DND-41 (cell line): ENCODE measurements at places on chromosomes 5 and 9.
A peak's percentile ranks its signal among the peaks of the same experiment; 100 is the strongest.

GRCh38 chr9:123299558-123300126 is 31.3 kb upstream of the STRBP start:
- H3K4me3 ChIP-seq = no peak overlapping the region
- H3K27ac ChIP-seq = no peak overlapping the region
- H3K4me1 ChIP-seq = no peaks in the 10 kb centered on the region
- no peaks in the 10 kb centered on the region for H3K36me3 ChIP-seq

DNA sequence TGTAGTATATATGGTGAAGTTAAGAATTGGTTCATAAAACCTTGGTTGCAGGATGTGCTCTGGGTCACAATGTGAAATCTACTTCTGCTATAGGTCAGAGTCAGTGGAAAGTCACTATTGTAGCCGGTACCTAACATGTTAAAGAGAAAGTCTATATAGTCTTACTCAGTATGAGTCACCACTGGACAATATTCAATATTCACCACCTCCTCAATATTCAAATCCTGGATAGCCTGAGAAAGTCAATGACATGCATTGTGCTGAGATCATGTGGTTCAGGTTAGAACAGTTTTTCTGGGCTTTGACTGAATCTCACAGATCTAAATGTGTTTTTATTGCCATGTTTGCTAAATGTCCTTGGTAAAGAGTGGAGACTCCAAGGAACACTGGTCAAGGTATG is 108.8 kb downstream of the HMHB1 start:
- no peak for DNase-seq
- H3K36me3 ChIP-seq = no peaks in the 10 kb centered on the region
- H3K27me3 ChIP-seq = no peaks in the 10 kb centered on the region
- H3K27ac ChIP-seq = no peak overlapping the region

DNA sequence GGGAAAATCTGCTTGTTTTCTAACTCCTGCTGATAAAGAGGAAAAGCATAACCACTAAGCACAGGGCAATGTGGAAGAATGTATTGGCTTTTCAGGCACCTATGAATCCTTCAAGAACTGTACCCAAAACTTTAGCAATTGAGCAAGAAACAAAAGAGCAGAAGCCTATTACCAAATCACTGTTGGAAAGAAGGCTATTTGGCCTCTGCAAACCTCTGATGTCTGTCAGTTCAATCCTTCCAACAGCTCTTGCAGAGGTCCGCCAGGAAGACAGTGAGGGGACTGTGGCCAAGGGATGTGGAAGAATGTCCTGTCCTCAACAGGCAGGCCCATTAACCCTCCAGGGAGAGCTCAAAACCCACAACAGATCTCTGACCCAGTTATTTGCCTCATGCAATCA is 328.6 kb downstream of the ENC1 start:
- H3K27ac ChIP-seq = no peak overlapping the region
- H3K4me1 ChIP-seq = no peaks in the 10 kb centered on the region
- H3K36me3 ChIP-seq = no peaks in the 10 kb centered on the region
- DNase-seq = no peak
- no peaks in the 10 kb centered on the region for H3K27me3 ChIP-seq
- no peak overlapping the region for H3K4me3 ChIP-seq

- peak overlapping the region; percentile 72 for H3K27ac ChIP-seq
- DNase-seq = peak; percentile 61
- no peaks in the 10 kb centered on the region for H3K36me3 ChIP-seq
- H3K4me1 ChIP-seq = peaks cover 25% of the 10 kb centered on the region
- no peak overlapping the region for H3K4me3 ChIP-seq
Measured at GRCh38 chr9:9612270-9612669, 1000.5 kb downstream of the PTPRD start.

DNA sequence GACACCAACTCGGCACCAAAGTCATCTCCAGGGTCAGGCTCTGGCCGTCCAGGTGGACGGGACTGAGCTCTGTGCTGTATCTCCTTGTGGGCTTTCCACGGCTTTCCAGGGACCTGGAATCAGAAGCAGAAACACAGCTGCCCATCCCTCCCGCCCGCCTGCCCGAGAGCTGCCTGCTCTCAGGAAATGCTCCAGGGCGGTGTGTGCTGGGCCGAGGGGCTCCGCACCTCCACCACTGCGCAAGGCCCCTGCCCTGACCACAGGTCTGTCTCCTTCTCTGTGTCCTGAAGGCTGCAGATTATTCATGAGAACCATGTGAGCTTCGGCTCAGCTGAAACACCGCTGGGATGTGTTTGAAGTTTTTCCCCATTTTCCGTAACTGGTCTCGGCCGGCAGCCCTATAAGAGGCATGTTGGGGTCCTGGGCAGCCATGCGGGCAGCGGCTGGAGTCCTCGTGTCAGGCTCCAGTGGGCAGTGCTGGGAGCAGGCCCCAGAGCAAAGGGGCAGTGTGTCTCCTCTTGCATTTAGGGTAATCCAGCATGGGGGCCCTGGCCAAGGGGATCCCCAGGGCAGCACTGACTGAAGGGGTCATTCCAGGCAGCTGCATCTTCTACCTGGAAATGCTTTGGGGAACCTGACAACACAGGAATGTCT is 22.8 kb downstream of the NKD2 start:
- H3K36me3 ChIP-seq = peaks cover 33% of the 10 kb centered on the region
- H3K4me3 ChIP-seq = no peak overlapping the region

DNA sequence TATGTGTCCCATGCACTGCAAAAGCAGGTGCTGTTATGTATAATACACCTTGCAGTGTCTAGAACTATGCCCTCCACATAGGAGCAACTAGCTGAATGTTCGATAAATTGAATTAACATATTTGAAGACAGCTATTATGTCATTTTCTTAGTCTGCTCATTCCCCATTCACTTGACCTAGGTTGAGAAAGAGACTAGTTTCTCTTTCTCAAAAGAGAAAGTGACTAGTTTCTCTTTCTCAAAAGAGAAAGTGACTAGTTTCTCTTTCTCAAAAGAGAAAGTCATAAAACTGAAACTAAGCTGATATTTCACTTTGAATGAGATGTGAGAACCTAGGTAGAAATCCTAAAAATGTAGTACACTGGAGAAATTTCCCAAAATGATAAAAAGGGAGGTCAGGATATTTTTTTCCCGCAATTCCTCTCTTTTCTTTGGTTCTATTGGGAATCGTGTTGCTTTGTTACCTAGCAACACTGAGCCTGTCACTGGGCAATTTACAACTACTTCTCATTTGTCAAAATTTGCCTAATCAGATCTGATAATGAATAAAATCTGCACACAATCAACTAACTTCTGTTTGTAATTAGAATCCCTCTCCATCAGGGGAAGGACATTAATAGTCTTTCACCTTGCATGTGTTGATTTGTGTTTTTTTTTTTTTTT is 132.0 kb upstream of the GRIA1 start:
- no peak overlapping the region for H3K4me3 ChIP-seq
- no peak for DNase-seq
- no peaks in the 10 kb centered on the region for H3K36me3 ChIP-seq
- no peaks in the 10 kb centered on the region for H3K27me3 ChIP-seq

- no peak overlapping the region for H3K27ac ChIP-seq
- H3K4me1 ChIP-seq = no peaks in the 10 kb centered on the region
- DNase-seq = no peak
- H3K27me3 ChIP-seq = peaks cover 2% of the 10 kb centered on the region
Measured at GRCh38 chr9:136695955-136696354, 8.7 kb upstream of the AGPAT2 start.

DNA sequence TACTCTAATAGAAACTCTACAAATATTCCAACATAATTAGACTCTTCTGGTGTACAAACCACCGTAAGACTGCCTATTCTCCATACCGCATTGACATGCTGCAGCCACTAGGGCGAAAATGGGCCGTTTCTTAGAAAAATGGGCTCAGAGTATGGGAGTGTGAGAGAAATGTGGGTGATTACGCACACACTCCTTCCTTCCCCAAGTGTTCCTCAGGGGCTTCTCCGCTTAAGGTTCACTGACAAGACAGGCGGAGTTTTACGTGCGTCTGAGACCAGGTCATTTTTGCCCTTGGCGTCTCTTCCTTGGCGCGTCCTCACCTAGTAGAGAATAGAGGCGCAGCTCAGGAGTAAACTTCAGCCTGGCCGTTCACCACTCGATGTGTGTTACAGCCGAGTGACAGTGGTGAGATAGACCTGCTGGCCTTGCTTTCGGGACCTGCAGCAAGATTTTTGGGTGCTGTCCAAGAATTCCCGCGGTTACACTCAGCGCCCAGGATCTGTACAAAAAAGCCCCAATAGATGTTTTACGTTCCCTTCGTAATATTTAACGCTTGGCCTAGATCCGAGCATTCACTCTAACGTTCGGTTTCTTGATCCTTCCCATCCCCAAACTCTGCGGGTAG is 1.8 kb upstream of the NTRK2 start:
- no peak overlapping the region for H3K4me3 ChIP-seq
- H3K4me1 ChIP-seq = no peaks in the 10 kb centered on the region
- H3K27me3 ChIP-seq = no peaks in the 10 kb centered on the region
- DNase-seq = no peak

- DNase-seq = no peak
- H3K36me3 ChIP-seq = no peaks in the 10 kb centered on the region
- no peak overlapping the region for H3K27ac ChIP-seq
- H3K4me1 ChIP-seq = no peaks in the 10 kb centered on the region
- no peaks in the 10 kb centered on the region for H3K27me3 ChIP-seq
Measured at GRCh38 chr5:171453988-171454387, 34.5 kb downstream of the FGF18 start.

GRCh38 chr5:163747586-163747985 is 242.2 kb downstream of the MAT2B start:
- no peak overlapping the region for H3K4me3 ChIP-seq
- no peaks in the 10 kb centered on the region for H3K27me3 ChIP-seq
- H3K36me3 ChIP-seq = no peaks in the 10 kb centered on the region
- H3K27ac ChIP-seq = no peak overlapping the region
- no peaks in the 10 kb centered on the region for H3K4me1 ChIP-seq
- DNase-seq = no peak

GRCh38 chr5:35369965-35370790 is 139.9 kb upstream of the PRLR start:
- no peaks in the 10 kb centered on the region for H3K36me3 ChIP-seq
- H3K27ac ChIP-seq = no peak overlapping the region
- DNase-seq = no peak
- H3K27me3 ChIP-seq = no peaks in the 10 kb centered on the region
- no peak overlapping the region for H3K4me3 ChIP-seq
- H3K4me1 ChIP-seq = no peaks in the 10 kb centered on the region

DNA sequence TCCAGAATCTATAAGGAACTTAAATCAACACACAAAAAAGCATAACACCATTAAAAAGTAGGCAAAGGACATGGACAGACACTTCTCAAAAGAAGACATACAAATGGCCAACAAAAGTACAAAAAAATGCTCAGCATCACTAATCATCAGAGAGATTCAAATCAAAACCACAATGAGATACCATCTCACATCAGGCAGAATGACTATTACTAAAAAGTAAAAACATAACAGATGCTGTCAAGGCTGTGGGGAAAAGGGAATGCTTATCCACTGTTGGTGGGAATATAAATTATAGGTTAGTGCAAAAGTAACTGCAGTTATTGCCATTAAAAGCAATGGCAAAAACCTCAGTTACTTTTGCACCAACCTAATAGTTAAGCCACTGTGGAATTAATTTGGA is 32.2 kb upstream of the SPATA31D4 start:
- no peak overlapping the region for H3K27ac ChIP-seq
- no peaks in the 10 kb centered on the region for H3K4me1 ChIP-seq
- no peak overlapping the region for H3K4me3 ChIP-seq
- no peaks in the 10 kb centered on the region for H3K27me3 ChIP-seq
- no peaks in the 10 kb centered on the region for H3K36me3 ChIP-seq

- peaks cover 87% of the 10 kb centered on the region for H3K36me3 ChIP-seq
- no peak overlapping the region for H3K4me3 ChIP-seq
- no peaks in the 10 kb centered on the region for H3K4me1 ChIP-seq
Measured at GRCh38 chr9:129816501-129817435, 7.2 kb downstream of the TOR1A start.

DNA sequence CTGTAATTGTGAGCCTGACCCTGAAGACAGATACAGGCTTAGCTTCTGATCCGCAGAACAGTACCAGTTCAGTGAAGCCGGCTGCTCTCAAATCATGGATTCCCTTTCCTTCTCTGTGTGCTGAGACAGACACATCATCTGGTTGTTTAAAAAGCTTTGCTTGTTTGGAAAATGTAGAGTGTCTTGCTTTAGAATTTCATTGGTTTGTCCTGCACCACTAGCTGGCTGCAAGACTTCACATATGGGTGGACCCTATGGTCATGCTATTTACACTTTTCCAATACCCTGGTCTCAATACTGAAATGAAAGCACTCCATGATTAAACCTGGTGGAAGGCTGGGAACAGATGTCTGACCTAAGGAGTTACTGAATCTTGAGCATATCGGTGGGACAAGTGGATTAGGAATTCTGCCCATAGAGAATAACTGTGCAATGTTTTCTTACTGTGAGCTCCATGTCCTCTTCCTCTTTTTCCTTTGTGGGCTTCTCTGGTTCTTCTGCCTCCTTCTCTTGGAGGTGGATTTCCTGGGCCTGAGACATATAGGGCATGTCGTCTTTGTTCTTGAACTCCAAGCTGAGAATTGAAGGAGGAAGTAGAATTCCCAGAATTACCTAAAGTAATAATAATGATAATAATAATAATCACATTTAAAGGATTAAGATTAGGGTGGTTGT is 201.1 kb upstream of the KLF9 start:
- H3K4me3 ChIP-seq = no peak overlapping the region
- DNase-seq = no peak
- H3K36me3 ChIP-seq = no peaks in the 10 kb centered on the region
- no peak overlapping the region for H3K27ac ChIP-seq
- no peaks in the 10 kb centered on the region for H3K4me1 ChIP-seq
- no peaks in the 10 kb centered on the region for H3K27me3 ChIP-seq

DNA sequence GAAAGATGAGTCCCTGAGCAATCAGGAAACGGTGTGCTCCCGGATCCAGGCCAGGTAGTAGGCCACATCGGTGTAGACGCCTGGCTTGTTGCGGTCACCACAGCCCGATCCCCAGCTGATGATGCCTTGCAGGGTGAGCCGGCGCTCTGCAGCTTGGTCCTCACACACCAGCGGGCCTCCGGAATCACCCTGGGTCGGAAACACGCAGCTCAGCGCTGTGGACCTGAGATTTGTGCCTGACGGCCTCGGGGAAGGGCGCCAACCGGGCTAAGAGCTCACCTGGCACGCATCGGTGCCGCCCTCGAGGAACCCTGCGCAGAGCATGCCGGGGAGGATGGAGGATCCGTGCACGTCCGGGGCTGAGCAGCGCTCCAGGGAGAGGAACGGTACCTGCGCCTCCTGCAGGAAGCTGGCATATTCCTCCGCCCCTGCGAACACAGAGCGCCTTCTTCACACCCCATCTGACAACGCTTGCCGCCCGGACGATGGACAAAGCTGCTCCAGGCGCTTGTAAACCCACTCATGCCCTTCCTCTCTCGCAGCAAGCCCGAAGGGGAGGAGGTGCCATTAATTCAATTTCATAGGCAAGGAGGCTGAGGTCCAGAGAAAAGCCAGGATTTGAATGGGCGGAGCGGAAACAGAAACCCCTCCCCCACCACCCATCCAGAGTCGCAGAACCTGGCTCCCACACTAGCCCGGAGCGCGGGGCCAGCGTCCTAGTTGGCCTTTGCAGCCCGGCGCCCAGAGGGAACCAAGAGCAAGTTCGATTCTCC is 2.0 kb upstream of the PFN3 start:
- H3K4me1 ChIP-seq = peaks cover 19% of the 10 kb centered on the region
- no peaks in the 10 kb centered on the region for H3K36me3 ChIP-seq
- H3K27me3 ChIP-seq = peaks cover 54% of the 10 kb centered on the region
- DNase-seq = no peak
